ENCODE measurements at places on chromosomes 11 and 22.

- no peak for DNase-seq
Observed at GRCh38 chr11:97157221-97157740, 767.5 kb downstream of the JRKL start.

- no peak for DNase-seq
Observed at GRCh38 chr11:15929371-15929901, 426.9 kb downstream of the SOX6 start.

DNA sequence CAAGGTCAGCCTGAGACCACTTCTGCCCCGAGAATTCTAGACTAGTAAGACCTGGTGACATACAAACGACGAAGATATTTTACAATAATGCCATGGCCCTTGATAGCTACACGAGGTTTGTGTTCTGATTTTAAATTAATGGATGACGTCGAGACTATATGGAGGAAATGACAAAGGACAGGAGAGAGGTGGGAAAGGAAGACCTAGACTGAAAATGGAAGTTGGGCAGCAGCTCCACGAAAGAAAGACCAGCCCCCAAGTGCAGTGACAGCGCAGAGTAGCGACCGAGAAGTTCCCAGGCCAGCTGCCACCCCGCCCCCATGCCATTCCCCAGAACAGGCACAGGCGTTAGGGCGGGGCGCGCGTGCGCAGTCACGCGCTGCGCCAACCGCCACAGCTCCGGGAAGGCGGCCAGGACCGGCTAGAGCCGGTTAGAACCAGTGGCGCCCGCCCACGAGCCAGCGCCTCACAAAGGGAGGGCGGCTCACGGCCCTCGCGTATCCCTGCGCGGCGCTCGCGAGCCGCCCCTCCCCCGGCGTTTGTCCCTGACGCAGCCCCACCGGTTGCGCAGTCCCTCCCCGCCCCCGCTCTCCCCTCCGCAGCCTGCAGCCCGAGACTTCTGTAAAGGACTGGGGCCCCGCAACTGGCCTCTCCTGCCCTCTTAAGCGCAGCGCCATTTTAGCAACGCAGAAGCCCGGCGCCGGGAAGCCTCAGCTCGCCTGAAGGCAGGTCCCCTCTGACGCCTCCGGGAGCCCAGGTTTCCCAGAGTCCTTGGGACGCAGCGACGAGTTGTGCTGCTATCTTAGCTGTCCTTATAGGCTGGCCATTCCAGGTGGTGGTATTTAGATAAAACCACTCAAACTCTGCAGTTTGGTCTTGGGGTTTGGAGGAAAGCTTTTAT lies 1.5 kb upstream of the MALAT1 start:
- peak; percentile 83 for DNase-seq

- no peak for DNase-seq
Observed at GRCh38 chr11:36035454-36035853, 91.6 kb downstream of the LDLRAD3 start.

- no peak for DNase-seq
Observed at GRCh38 chr11:75514596-75514995, 11.1 kb downstream of the GDPD5 start.

DNA sequence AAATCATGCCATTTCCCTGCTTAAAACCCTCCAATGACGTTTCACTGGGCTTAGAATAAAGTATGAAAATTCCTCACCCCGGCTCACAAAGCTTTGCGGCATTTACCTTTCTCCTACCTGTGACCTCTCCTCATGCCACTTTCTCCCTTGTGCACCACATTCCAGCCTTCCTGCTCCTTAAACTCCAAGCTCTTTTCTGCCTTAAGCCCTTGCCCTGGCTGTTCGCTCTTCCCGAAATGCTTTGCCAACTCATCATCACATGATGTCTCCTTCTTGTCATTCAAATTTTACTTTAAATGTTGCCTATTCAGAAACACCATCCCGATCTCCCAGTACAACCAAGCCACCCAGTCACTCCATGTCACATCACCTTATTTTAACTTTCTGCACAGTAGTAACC lies 2.0 kb downstream of the PLEKHA7 start:
- no peak for DNase-seq

DNA sequence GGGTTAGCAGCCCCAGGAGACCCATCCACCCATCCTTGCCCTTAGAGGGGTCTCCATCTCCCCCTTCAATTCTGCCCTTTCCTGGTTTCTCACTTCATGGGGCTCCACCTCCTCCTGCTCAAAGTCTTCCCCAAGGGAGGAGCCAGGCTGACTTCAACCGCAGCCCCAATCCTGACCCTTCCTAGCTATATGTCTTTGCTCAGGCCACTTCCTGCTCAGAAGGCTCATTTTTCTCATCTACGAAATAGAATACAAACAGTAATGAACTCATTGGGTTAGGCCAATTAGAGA lies 24.5 kb downstream of the POU2AF1 start:
- DNase-seq: no peak

- DNase-seq: no peak
Observed at GRCh38 chr22:49211176-49211575, 616.5 kb downstream of the BRD1 start.

DNA sequence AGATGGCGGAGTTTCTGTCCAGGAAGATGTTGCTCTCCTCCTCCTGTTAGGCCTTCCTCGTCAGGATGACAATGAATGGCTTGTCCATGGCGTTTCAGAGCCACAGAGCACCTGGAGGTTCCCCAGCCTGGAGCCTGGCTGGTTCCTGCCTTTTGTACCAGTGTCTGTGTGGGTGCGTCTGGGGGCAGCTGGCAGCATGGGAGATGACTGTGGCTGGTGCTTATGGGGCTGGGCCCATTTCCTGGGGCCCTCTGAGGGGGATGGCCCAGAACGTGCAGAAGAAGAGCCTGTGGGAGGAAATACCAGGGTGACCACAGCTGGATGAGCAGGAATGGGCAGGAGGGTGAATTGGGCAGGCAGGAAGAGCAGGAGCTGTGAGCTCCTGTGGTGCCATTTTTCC lies 6.7 kb downstream of the SLC37A2 start:
- DNase-seq: no peak

GRCh38 chr22:25898707-25899365 lies 156.8 kb downstream of the MYO18B start:
- no peak for DNase-seq

DNA sequence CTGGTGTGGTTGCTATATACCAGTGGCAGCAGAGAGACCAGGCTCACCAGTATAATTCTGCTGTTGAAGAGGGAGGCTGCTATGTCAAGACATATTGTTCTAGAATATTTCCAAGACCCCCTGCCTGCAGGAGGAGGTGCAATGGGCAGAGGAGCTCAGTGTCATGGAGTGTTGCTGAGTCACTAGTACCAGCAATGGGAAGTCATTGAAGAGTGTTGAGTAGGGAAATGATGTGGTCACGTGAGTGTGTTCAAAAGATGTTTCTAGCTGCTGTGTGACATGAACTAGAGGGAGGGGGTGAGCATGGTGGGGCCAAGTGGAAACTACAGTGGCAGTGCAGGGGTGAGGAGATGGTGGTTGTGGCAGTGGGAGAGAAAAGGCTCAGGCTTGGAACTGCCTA lies 76.3 kb upstream of the BIRC3 start:
- DNase-seq: no peak

DNA sequence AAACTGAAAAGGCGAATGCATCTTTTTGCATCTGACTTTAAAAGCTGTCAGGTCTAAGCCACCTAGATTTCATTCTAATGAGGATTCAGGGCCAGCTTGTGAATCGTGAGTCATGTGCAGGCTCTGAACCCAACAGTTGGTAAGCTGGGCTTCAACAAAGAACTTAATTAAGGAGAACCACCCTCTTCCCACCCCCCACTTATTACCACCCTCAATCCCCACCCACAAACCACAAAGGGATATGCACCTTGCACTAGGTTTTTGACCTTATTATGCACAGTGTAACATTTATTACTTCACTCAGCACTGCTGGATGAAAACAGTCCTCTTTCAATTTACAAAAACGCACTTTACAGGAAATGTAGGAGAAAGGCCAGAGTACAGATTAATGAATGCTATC lies 94.1 kb upstream of the LIN7C start:
- no peak for DNase-seq

- DNase-seq: no peak
Observed at GRCh38 chr22:37301144-37301830, 19.0 kb downstream of the CYTH4 start.

DNA sequence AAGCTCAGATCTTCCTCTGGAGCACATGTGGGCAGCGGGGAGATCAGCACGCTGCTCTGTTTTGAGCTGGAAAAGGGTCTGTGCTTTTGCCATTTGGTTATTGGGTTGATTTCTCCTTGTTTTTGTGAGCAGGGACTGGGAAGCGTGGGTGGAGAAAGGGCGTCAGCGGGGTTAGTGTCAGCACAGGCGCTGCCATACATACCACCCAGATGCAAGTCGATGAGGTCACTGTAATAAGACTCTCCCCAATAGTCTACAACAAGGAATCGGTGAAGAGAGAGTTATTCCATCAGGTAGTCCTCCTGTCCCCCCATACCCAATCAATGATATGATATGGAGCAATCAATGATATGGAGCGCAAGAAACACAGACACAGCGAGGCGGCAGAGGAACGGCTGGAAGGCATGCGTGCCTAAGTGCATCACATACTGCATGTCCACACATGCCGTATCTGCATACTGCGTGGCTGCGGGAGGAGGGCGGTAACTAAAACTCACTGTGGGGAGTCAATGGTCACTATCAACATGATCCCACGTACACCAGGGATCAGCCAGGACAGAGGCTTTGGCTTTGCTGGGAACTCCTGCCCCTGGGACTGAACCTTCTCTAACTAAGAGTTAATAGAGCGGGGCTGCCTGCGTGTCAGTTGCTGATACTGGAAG lies 29.5 kb upstream of the BID start:
- DNase-seq: no peak

GRCh38 chr11:46557684-46558151 lies 36.1 kb downstream of the AMBRA1 start:
- DNase-seq: no peak

DNA sequence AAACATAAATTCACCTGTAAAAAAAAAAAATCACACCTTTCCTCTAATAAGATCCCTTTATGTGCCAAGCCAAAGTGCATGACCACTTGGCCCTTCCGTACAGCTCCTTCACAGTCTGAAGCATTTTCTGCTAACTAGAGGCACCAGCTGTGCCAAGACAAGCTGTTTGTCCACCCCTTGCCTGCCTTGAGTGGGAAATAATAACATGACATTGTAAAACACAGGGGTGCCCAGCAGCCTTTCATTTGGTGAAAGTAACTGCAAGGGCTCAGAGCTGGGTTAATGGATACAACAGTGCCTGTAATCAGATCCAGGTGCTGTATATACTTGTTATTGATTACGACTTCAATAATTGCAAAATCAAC lies 59.2 kb downstream of the DDIAS start:
- DNase-seq: no peak

DNA sequence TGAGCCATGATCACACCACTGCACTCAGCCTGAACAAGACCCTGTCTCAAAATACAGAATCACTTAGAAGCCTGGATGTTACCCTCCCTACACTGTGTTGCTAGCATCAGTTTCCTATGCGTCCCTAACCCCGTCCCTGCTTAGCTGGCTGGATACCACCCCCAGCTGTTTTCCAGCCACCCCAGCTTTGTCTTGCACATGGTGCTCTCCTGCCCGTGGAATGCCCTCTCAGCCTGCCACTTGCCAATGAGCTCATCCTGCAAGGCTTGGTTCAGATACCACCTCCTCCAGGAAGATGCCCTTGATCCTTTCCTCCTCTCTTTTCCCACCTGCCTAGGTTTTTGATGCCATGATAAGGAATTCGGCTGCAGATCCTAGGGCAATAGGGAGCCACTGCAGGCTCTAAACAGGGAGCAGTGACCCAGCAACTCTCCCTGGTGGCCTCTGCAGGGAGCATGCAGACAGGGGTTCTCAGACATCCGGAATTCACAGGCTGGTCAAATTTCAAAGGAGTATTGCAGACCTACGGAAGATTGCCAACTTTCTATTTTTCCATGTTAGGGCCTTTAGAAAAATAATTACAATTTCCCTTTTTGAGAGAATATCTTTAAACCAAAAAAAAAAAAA lies 52.7 kb upstream of the WNT7B start:
- no peak for DNase-seq

- no peak for DNase-seq
Observed at GRCh38 chr22:43302531-43303041, 40.6 kb downstream of the SCUBE1 start.

DNA sequence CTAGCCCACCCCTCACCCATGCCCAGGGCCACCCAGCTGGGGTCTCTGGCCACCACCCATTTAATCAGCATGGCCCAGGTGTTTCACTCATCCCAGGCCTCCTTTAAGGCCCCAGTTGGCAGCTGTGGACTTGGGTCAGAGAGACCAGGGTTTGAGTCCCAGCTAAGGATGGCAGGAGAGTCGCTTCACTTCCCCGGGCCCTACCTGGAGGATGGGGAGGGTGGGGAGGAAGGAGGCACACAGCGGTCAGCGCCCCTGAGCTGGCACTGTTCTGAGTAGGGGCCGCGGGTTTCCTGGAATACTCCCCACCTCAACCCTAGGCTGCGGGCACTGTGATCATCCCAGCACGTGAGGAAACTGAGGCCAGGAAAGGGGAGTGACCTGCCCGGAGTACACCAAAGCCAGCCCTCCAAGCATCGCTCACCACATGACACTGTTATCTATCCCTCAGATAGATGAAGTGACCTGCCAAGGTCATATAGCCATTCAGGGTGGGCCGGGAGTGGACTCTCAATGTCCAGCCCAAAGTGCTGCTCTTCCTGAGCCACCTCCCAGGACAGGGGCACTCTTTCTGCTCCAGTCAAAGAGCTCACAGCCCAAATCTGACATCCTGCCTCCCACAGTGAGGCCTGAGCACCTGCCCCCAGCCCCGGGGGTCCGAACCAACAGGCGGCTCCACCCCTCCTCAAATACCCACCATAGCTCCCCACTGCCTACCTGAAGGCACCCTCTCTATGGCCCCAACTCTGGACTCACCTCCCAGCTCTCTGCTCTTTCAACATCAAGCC lies 3.4 kb upstream of the ATP5MGL start:
- no peak for DNase-seq

DNA sequence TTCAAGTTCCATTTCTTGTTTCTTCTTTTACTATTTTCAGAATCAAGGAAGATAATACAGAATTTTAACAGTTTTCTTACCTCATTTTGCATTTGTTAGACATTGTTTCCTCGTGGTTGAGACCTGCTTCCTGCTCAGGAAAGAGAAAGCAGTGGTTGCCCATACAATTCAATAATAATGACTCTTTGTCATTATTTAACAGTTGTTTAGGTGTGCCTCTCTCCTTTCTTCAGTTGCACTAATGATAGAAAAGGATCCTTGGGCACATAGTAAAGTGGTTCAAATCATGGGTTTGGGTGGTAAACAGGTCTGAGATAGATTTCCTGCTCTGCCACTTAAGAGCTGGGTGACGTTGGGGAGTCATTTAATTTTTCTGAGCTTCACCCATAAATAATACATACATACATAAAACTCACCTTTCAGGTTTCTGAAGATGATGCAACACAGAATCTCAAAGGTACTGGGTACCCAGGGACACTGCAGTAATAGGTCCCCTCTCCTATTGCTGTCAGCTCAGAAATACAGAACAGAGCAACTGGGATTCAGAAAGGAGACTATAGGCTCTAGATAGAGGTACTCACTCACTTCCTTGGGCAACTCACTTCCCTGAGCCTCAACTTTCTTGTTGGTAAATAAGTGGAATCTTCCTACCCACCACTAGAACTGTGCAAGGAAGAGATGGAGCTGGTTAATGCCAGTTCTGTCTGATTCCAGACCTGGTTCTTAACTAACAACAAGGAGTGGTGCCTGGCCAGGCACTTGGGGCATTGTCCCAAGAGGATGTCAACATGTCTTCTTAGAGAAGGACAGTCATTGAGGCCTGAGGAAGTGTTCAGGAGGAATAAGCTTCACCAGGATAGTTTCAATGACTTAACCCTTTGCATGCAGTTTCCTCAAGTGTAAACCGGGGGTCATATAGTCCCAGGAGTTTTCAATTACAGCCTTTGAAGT lies 34.9 kb downstream of the CD44 start:
- no peak for DNase-seq

GRCh38 chr22:23282089-23282501 lies 101.8 kb downstream of the BCR start:
- no peak for DNase-seq

- no peak for DNase-seq
Observed at GRCh38 chr11:112801817-112802088, 159.5 kb upstream of the NCAM1 start.

Measured in frontal cortex (tissue), 4 donors.